ENCODE measurements at places on chromosomes 4 and X.
A peak's percentile ranks its signal among the peaks of the same experiment; 100 is the strongest.

DNA sequence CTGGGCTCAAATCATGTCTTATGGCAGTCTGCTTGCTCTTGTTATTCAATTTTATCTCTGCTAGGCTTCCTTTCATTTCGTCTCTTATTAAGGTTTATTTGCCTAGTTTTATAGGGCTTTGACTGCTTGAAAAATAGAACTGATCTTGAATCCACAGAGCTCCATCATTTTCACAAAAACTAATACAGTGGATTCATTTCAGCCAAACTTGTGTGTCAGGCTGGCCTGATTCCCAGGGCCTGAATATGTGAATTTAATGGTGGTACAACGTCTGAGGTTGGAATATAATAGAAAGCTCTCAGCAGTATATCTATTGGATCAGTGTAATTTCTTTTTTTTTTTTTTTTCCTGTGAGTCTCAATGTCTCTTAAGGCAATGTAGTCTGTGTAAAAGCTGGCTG, 123.3 kb downstream of the POU4F2 start:
- DNase-seq = no peak

- peak; percentile 16 for DNase-seq
These were observed 46.5 kb downstream of the HADH start for GRCh38 chr4:108036213-108036612.

- no peak for DNase-seq
These were observed 1.1 kb downstream of the CFAP299 start for GRCh38 chr4:80336582-80336981.

DNA sequence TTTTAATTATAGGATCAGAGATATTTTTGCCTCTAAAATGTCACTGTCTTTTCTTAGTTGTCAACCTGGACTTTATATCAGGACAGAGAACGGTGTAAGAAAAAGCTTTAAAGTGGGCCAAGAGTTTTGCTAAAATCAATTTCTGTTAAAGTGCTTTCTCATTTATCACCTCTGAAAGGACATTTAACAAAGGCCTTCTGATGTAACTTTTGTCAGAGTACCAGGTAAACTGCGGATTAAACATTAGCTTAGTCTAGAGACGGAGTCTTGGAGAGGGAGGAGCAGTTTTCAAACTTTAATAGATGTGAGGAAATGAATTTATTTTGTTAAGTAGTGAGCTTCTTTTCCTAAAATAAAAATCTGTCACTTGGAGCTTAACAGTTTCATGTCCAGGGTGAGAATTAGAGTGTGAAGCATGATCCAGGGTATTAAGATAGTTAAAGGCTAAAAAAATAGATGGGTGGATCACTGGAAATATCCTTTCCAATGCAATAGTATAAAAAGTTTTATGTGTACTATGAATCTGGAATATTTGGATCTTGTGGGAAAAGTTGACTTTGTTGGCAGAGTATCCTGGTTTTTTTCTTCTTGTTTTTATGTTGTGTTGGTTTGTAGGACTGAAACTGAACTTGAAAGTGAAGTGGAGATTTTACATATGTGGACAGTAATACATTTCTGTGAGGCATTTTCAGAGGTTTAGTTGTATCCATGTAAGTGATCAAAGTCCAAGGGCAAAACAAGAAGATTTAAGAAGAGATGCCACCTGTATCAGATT, 33.6 kb upstream of the BMPR1B start:
- no peak for DNase-seq

DNA sequence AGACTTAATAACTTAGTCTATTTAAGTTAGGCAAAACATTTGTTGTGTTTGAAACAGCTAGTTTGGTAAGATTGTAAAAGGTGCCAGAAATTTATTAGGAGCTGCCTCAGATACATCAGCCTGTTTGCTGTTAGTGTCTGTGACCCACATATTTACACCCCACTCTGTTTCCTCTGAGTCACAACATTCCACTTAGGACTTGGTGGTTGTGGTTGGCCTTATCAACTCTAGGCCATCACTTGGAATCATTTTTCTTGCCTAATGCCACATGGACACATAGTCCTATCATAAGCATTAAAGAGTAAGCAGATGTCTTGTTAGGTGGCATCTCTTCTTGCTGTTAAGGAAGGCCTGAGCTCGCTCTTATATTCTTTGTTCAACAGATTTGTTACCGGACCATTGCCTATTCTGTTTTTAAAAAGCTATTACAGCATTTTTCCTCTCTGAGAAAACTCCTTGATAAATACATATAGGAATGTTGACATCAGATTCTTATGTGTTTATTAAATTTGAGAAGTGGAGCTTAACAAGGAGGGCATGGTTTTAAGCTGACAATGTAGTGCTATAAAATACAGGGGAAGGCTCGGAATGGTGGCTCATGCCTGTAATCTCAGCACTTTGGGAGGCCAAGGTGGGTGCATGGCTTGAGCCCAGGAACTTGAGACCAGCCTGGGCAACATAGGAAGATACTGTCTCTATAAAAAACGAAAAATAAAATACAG, 51.2 kb upstream of the PGRMC2 start:
- DNase-seq = no peak

GRCh38 chr4:147340111-147340510, 140.8 kb upstream of the EDNRA start:
- no peak for DNase-seq

DNA sequence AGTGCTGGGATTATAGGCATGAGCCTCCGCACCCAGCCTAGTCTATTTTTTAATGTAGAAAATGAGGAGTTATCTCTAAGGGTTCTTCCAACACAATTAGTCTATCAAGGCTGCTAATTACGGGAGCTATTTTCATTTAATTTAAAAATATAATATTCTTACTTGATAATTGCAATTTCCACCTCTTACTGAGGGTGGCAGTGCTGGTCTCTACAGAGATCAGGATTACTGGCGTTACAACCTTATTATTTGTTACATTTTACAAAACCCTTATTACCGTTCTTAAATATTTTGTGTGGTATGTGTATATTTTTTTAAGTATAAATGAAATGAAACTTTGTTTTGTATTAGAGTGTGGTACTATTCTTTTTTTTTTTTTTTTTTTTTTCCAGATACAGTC, 17.6 kb upstream of the GK start:
- DNase-seq = no peak

- DNase-seq = no peak
These were observed 152.7 kb upstream of the EDNRA start for GRCh38 chr4:147328189-147328588.

- no peak for DNase-seq
These were observed 163.8 kb upstream of the HDX start for GRCh38 chrX:84666086-84666485.

DNA sequence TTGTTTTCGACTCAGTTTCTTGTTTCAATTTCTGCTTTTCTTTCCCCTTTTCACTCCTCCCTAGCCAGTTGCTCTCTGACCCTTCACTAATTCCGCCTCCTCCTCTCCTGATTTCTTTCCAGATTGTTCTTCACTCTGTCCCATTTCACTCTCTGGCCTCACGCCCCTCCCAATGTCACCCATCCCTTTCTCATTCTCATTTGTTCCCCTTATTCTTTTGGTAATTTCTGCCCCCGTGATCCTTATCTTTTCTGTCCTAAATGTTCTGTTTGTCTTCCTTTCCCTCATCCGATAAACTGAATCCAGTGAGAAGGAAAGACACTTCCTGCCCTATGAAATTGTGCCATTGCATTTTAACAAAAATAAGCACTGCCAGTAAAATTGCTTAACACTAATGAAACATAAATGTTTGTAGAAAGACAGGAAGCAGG, 94.5 kb upstream of the RASGEF1B start:
- DNase-seq = no peak

GRCh38 chrX:153970357-153971123, 1.1 kb downstream of the HCFC1 start:
- DNase-seq = no peak

GRCh38 chrX:16167181-16167580, at the start of gene MAGEB17:
Gene MAGEB17 (plus strand): TSS chrX:16167481. CDS start chrX:16170383, 2,902 bp downstream.
- DNase-seq = no peak

GRCh38 chr4:109005523-109005922, 242.7 kb upstream of the ETNPPL start:
- DNase-seq = no peak

GRCh38 chr4:171719691-171720090, 93.5 kb upstream of the GALNTL6 start:
- no peak for DNase-seq

DNA sequence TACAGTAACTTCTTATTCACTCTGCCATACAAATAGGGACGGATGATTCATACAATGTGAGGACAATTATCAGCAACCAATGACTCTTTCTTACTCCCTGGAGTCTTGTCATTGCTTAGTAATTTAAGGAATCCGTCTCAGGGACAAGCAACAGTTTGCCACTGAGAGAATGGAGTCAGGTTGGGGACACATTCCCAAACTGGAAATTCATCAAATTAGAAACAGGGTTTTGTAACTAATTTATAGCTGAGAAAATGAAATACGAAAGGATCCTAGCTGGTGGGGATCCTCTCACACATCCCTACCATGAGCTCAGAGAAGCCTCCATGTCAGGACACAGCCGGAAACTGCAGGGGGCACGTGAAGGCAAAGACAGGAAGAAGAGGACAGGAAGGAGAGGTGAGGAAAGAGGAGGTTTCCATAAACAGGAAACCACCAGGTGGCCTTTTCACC, 50.4 kb upstream of the KDR start:
- DNase-seq = no peak

DNA sequence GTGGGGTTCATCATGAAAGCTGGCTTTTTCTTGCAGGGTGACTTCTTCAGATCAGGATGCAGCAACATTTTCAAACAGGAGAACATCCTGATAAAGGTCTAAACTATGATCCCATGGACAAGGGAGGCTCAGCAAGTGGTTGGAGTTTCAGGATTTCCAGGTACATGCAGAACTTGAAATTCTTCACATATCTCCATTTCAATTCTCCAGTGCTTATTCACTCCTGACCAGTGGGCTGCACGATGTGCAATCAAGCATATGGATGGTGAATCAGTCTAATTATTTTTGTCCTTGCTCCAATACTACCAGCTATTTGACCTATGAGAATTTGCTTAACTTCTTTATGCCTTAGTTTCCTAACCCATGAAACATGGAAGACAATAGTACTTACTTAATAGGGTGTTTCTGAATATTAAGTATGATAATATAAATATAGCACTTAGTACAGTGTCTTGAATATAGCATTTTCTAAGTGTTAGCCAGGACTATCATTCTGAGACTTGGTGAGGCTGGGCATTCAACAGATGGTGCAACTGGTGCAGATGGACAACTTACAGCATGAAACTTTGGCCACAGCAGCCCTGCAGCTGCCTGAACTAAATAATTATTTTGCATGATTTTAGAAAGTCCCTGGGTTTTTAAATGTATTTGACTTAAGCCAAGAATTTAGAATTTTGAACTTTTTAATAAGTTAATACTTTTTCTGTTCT, 92.4 kb downstream of the HPGD start:
- no peak for DNase-seq

DNA sequence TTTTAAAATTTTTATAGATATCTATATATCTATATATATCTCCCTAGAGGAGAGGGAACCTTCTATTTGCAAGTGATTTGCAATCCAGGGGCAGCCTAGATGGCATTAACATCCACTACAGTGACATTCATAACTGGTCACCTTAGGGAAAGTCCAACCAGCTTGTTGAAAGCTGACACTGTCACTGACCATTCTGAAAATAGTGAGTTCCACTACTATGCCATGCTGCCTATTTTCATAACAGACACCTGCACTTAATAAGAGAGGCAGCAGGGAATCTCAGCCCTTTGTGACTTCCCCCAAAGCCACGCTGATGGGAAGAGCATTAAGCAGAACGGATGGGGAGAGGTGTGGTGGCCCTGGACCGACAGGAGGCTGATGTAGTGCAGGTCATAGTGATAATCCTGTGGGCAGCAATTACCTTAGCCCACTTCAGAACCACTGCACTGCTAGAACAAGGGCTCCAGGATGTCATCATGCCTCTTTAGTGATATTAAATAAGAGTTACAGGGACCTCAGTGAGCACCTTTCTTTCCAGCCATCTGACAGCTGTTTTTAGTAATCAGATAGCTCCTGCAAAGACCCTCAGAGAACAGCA, 51.3 kb downstream of the GPRIN3 start:
- no peak for DNase-seq

DNA sequence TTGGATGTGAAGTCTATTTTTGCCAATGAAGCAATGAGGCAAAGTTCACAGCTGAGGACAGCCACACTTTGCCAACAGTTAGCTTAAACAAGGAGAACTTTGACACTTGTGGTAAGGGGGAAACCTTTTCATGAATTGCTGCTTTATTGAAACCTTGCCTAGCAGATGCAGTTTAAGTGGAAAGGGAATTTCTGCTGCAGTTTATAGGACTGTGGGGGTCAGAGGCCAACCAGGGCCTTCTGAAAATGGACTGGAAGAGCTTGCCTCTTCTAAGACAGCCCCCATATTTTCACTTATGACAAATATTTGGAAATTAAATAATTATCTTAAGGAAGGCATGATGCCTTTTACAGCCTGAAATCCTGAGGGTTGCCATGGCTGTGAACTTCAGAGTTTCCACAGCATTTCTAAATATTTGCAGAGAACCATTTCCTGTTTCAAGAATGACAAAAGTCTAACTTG, 550.3 kb downstream of the RAB28 start:
- no peak for DNase-seq

GRCh38 chr4:107330916-107331315, 294.8 kb upstream of the DKK2 start:
- no peak for DNase-seq

- no peak for DNase-seq
These were observed 17.8 kb upstream of the SEPTIN11 start for GRCh38 chr4:76931576-76932276.

GRCh38 chrX:20237864-20238263, 28.8 kb downstream of the RPS6KA3 start:
- no peak for DNase-seq

- no peak for DNase-seq
These were observed 23.5 kb downstream of the RAP1GDS1 start for GRCh38 chr4:98284640-98285046.

DNA sequence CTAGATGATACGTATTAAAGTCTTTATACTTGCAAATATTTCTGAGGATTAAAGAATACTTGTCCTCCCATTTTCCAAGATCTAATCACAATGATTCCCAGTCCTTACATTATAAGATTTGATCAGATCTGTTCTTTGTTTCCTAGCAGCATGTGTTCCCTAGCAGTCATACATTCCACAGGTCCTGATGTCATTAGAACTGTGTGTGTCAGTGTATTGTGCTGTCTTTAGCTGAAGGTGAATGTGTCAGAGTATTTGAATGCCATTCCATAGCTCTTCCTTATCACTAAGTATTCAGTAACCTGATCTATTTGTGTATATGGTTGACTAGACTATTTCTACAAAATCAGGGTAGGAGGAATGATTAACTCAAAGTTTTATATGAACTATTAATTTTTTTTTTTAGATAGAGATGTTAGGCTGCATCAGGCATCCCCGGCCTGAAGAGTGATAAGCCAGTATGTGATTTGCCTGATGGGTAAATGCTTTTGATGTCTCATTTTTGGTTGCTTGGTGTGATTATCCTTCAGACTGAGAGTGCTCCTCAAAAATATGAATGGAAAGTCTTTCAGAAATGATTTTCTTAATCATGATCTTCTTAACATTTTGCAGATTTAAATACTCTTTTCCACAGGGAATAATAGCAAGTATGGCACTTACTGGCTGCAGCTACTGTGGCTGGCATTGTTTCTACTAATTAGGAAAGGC, 4.4 kb downstream of the ADGRL3 start:
- no peak for DNase-seq

- no peak for DNase-seq
These were observed 362.4 kb downstream of the MID1IP1 start for GRCh38 chrX:39163581-39164126.
